ENCODE measurements at places on chromosomes 2 and 18. TPM values are rescaled to one million over a fixed set of nuclear protein-coding genes. Genes with fewer than 3 reads are reported as not detected.
A peak's percentile ranks its signal among the peaks of the same experiment; 100 is the strongest.

DSC2 gene
- total RNA-seq: 6.8 TPM

ALPG gene
- not detected for total RNA-seq

DNA sequence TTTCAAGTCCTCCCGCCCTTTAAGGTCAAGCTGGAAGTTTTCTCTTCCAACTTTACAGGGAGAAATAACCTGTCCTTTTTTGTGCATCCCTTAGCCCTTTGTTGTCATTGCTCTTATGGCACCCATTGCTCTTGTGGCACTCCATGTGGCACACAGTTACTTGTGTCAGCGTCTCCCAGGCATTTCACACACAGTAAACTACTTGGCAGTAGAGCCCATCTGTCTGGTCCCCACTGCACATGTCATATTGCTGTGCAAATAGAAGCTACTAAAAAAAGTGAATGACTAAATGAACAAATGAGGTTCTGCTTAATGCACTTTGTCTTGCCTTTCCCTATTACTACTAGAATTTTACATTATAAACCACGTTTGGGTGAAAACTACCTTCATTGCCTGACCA lies 149.3 kb downstream of the EML6 start:
- no peaks in the 10 kb centered on the region for H3K27me3 ChIP-seq
- H3K4me3 ChIP-seq: no peak overlapping the region
- H3K4me1 ChIP-seq: no peaks in the 10 kb centered on the region
- DNase-seq: no peak
- no peaks in the 10 kb centered on the region for H3K36me3 ChIP-seq

- no peak overlapping the region for H3K4me3 ChIP-seq
- H3K27ac ChIP-seq: no peak overlapping the region
- H3K4me1 ChIP-seq: peaks cover 2% of the 10 kb centered on the region
- H3K27me3 ChIP-seq: no peaks in the 10 kb centered on the region
- DNase-seq: no peak
Measured at GRCh38 chr2:178111743-178112142, 494 bp upstream of the RBM45 start.

SNTG2 gene
- total RNA-seq: 7.0 TPM

DNA sequence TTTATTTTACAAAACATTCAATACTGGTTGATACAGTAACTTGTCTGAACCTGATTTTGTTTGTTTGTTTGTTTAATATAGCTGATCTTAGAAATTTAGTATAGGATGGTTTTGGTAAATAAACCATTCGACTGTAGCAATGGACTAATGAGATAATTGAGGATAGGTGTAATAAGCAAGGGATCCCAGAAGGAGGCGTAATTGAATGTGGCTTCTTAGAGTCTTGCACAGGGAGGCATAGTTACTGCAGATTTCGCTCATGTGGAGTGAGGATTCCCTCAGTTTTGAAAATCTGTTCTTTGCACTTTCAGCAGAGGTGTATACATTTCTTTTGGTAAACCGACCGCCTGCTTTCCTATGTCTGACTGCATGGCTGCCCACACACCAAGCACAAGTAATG lies 709.6 kb downstream of the SOCS6 start:
- no peak overlapping the region for H3K27ac ChIP-seq
- no peaks in the 10 kb centered on the region for H3K4me1 ChIP-seq
- no peak overlapping the region for H3K4me3 ChIP-seq
- no peak for DNase-seq
- no peaks in the 10 kb centered on the region for H3K36me3 ChIP-seq
- H3K27me3 ChIP-seq: no peaks in the 10 kb centered on the region

- DNase-seq: no peak
- peaks cover 4% of the 10 kb centered on the region for H3K4me1 ChIP-seq
- H3K27me3 ChIP-seq: no peaks in the 10 kb centered on the region
- H3K36me3 ChIP-seq: no peaks in the 10 kb centered on the region
- H3K4me3 ChIP-seq: no peak overlapping the region
Measured at GRCh38 chr18:13272416-13272815, 53.9 kb downstream of the LDLRAD4 start.

GRCh38 chr2:116696223-116696622 lies 1118.3 kb upstream of the DDX18 start:
- no peaks in the 10 kb centered on the region for H3K27me3 ChIP-seq
- H3K4me1 ChIP-seq: no peaks in the 10 kb centered on the region
- no peak for DNase-seq
- no peak overlapping the region for H3K4me3 ChIP-seq
- H3K36me3 ChIP-seq: no peaks in the 10 kb centered on the region
- no peak overlapping the region for H3K27ac ChIP-seq

GRCh38 chr2:74975016-74975415 lies 16.6 kb downstream of the POLE4 start:
- H3K4me3 ChIP-seq: no peak overlapping the region
- H3K36me3 ChIP-seq: no peaks in the 10 kb centered on the region
- H3K4me1 ChIP-seq: peaks cover 1% of the 10 kb centered on the region

GRCh38 chr2:98778151-98778550 lies 47.2 kb upstream of the MGAT4A start:
- no peaks in the 10 kb centered on the region for H3K36me3 ChIP-seq
- H3K4me1 ChIP-seq: no peaks in the 10 kb centered on the region
- DNase-seq: no peak
- no peak overlapping the region for H3K27ac ChIP-seq
- no peaks in the 10 kb centered on the region for H3K27me3 ChIP-seq
- H3K4me3 ChIP-seq: no peak overlapping the region

GRCh38 chr2:170092436-170093060 lies 85.4 kb upstream of the MYO3B start:
- H3K4me1 ChIP-seq: no peaks in the 10 kb centered on the region
- no peak for DNase-seq
- H3K27me3 ChIP-seq: no peaks in the 10 kb centered on the region
- no peak overlapping the region for H3K4me3 ChIP-seq

- H3K36me3 ChIP-seq: no peaks in the 10 kb centered on the region
- H3K4me1 ChIP-seq: no peaks in the 10 kb centered on the region
- no peak overlapping the region for H3K4me3 ChIP-seq
- no peak for DNase-seq
- H3K27me3 ChIP-seq: no peaks in the 10 kb centered on the region
Measured at GRCh38 chr2:238336151-238336550, 15.8 kb downstream of the TRAF3IP1 start.

DNA sequence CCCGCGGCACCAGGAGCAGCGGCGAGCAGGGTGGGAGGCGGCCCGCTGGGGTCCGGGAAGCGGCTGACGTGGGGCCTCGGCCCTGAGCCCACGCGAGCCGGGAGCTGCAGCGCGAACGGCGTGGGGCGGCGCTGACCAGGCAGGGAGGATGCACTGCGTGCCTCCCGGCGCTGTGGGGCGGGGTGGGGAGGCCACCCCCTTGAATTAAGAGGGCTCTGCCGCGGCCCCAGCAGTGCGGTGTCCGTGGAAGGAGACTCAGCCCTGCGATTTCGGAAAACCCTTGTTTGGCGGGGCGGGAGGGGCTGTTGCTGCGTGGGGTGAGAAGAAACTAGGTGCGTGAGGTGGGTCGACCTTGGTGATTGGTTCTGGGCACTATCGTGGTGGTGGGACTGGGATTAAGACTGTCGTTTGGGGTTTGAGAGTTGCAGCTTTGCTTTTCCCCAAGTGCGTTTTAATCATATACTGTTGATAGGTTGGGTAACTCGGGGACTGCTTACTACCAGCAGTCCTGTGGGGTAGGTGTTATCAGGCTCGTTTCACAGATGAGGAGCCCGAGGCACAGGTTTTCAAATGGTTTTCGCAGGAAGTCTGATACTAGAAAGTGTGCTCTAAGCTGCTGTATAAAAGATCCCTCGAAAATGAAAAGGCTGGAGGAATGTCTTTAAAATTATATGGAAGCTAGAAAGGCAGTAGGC lies 722 bp downstream of the ACSL3 start:
- H3K27ac ChIP-seq: peak overlapping the region; percentile 79
- H3K36me3 ChIP-seq: no peaks in the 10 kb centered on the region
- no peaks in the 10 kb centered on the region for H3K27me3 ChIP-seq
- peaks cover 9% of the 10 kb centered on the region for H3K4me1 ChIP-seq
- H3K4me3 ChIP-seq: peak overlapping the region; percentile 93

PFN4 gene
- total RNA-seq: 0.93 TPM

DNA sequence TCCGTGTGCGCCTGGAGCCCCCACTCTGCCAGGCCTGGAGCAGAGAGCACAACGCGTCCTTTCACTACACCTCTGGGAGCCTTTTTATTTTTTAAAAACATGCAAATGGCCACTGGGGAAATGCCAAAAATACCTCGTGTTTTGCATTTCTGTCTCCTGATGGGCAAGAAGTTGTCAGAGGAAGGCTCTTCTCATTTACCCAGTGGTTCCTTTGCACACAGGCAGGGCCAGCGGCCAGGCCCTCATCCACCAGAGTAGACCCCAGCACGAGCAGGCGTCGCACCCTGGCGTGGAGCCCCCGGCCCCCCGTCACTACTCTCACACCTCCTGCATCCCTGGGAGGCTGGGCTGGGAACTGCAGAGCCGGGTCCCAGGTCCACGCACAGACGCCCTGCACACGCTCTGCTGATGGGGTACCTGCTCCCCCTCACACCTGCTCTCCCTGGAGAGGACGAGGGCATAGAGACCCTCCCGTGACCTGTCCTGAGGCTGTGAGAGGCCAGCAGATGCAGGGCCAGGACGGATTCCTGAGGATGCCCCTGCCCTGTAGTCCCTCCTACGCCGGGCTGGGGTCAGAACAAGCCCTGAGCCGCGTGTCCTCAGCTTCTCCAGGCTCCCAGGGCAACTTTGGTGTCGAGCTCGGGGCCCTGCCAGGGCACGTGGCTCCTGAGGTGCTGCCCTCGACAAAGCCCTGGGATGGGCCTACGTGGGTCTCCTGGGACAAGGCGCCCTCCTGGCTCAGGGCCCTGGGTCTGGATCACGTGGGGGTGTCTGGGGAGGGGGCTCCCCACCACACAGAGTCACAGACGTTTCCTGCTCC lies 65.0 kb downstream of the NFATC1 start:
- H3K27me3 ChIP-seq: no peaks in the 10 kb centered on the region
- no peak overlapping the region for H3K27ac ChIP-seq
- DNase-seq: no peak
- H3K36me3 ChIP-seq: no peaks in the 10 kb centered on the region

GRCh38 chr2:61009355-61009754 lies 8.2 kb upstream of the PEX13 start:
- H3K4me3 ChIP-seq: no peak overlapping the region
- no peak overlapping the region for H3K27ac ChIP-seq

GRCh38 chr2:135318808-135319207 lies 212.2 kb downstream of the ZRANB3 start:
- H3K27ac ChIP-seq: no peak overlapping the region
- no peaks in the 10 kb centered on the region for H3K4me1 ChIP-seq
- DNase-seq: no peak
- H3K4me3 ChIP-seq: no peak overlapping the region
- no peaks in the 10 kb centered on the region for H3K36me3 ChIP-seq

- no peak overlapping the region for H3K27ac ChIP-seq
- DNase-seq: peak; percentile 67
- H3K4me1 ChIP-seq: no peaks in the 10 kb centered on the region
Measured at GRCh38 chr2:169961911-169962310, 134.7 kb downstream of the UBR3 start.

GAD1 gene
- total RNA-seq: 6.9 TPM

SERPINB3 gene
- not detected for total RNA-seq

DNA sequence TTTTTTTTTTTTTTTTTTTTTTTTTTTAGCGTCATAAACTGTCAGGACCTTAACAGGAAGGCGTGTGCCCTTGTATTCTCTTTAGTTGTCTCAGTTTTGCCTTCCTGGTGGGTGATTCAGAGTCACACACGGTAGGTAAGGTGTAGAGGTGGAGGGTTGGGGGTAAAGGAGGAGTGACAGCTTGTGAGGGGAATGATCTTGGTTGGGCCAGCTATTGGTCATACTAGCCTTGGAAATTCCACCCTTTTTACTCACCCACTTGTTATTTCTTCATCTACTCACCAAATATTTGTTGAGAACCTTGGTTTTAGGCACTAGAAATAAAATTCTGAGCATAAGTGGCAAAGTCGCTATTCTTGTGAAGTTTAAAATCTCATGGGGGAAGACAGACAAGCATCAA lies 22.2 kb downstream of the SMIM21 start:
- no peak for DNase-seq
- H3K27me3 ChIP-seq: no peaks in the 10 kb centered on the region
- no peak overlapping the region for H3K4me3 ChIP-seq

- peak overlapping the region; percentile 86 for H3K27ac ChIP-seq
- no peak for DNase-seq
- H3K4me1 ChIP-seq: no peaks in the 10 kb centered on the region
- H3K4me3 ChIP-seq: no peak overlapping the region
- no peaks in the 10 kb centered on the region for H3K36me3 ChIP-seq
Measured at GRCh38 chr2:190280565-190281350, 38.9 kb downstream of the HIBCH start.

DNA sequence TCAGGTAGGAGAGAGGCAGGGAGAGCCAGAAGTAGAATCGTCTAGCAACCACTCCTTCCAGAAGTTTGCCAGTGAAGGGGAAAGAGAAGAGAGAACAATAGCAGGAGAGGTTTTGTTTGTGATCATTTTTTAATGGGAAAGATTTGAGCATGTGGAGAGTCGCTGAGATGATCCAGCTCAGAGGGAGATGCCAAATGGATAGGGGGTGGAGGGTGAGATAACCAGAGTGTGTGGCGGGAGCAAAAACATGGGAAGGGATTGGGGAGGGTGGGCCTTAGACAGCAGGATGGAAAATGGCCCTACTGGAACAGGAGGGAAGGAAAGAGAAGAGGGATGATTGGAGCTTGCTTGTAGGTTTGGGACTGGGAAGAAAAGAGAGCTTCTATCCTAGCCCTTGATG lies 269.8 kb downstream of the GLI2 start:
- no peak overlapping the region for H3K27ac ChIP-seq
- H3K27me3 ChIP-seq: no peaks in the 10 kb centered on the region
- no peak for DNase-seq
- no peaks in the 10 kb centered on the region for H3K36me3 ChIP-seq

DNA sequence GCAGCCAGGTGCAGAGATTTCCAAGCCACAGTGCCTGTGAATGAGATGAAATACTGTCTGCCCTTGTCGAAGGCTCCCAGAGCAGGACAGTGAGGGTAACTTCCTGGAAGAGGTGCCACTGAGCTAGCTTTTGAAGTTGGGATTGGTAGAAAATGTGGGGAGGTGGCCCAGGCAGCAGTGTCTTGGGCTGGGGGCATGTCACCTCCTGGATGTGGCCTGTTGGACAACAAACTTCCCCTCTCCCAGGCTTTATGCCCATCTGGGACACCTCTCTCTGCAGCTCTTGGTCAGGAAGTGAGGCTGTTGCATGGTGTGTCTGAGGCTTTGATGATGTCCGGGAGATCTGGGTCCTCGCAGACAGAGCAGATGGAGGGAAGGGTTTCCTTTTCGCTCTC lies 151.4 kb downstream of the DYSF start:
- DNase-seq: no peak
- no peaks in the 10 kb centered on the region for H3K4me1 ChIP-seq
- no peaks in the 10 kb centered on the region for H3K27me3 ChIP-seq
- H3K36me3 ChIP-seq: no peaks in the 10 kb centered on the region

ABCB11 gene
- 0.21 TPM for total RNA-seq

GRCh38 chr18:3869848-3870247 lies 419.9 kb downstream of the TGIF1 start:
- no peak overlapping the region for H3K27ac ChIP-seq
- no peak for DNase-seq
- no peaks in the 10 kb centered on the region for H3K36me3 ChIP-seq
- no peaks in the 10 kb centered on the region for H3K4me1 ChIP-seq

ALS2 gene
- 24.3 TPM for total RNA-seq

All from aorta (tissue), 5 donors.